ENCODE measurements at places on chromosomes 4 and X.

GRCh38 chrX:49147936-49148335 is 14.6 kb upstream of the MAGIX start:
- DNase-seq: no peak

GRCh38 chr4:103197765-103198110 is 405 bp downstream of the CENPE start:
- no peak for DNase-seq

GRCh38 chr4:38390969-38391545 is 272.9 kb upstream of the KLF3 start:
- DNase-seq: no peak

DNA sequence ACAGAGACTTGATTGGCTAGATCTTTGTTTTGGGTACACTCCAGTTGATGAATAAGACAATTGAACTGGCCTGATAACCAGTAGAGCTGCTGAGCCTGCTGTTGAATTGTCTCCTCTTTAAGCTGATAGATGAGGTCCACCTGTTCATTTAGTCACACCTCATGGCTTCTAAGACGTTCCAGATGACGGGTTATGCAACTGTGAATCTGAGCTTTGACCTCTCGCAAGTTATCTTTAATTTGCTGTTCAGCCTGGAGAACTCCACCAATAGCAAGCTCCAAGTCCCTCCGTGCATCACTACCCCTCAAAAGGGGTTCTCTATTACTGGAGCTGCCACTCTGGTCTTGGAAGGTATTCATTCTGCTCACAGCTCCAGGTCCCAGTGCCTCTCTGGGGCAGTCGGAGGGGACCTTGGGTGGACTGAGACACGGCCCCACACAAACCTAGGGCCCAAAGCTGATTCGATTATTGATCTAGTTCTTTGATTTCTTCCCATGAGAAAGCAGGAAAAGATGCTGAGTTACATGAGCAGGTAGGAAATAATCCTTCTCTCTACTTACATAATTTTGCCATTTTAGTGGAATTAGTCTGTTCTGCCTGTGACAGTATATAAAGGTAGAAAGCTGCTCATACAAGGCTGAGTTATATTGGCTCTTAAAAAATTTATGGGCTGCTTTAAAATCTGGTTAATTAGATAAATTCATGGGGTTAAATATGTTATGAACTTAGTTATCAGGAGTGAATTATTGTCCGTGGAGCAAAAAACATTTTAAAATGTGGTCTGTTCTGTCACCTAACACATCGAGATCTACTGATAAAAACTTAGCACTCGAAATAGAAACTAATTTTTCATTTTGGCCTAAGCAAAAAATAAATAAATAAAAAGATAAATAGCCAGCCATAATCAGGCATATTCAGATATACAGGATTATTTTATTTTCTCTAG is 6.8 kb downstream of the MMAA start:
- no peak for DNase-seq

DNA sequence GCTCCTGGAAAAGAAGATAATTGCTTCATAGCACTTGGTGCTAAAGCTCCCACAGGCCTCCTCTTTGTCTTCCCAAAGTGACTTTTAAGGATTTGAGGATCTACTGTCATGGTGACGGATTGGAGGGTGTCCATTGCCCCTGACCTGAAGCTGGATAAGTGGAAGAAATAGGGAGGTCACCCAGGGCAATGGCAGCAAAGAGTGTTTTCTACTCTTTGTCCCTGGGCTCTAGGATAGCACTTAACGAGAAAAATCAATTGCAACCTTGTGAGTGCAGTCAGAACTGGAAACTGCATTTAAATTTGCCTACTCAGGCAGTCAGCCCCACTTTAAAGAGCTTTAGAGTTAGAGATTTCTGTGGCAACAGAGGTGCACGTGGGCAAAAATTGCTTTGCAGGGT is 43.7 kb upstream of the XK start:
- no peak for DNase-seq

GRCh38 chrX:100745205-100745604 is 13.3 kb upstream of the SYTL4 start:
- no peak for DNase-seq

GRCh38 chrX:9983441-9983840 is 16.3 kb downstream of the CLDN34 start:
- DNase-seq: no peak

GRCh38 chr4:182770996-182771514 is 146.1 kb downstream of the DCTD start:
- DNase-seq: no peak

- no peak for DNase-seq
Observed at GRCh38 chr4:123986268-123986798, 589.7 kb downstream of the SPRY1 start.

GRCh38 chr4:120517966-120518365 is 404.6 kb downstream of the PRDM5 start:
- no peak for DNase-seq

DNA sequence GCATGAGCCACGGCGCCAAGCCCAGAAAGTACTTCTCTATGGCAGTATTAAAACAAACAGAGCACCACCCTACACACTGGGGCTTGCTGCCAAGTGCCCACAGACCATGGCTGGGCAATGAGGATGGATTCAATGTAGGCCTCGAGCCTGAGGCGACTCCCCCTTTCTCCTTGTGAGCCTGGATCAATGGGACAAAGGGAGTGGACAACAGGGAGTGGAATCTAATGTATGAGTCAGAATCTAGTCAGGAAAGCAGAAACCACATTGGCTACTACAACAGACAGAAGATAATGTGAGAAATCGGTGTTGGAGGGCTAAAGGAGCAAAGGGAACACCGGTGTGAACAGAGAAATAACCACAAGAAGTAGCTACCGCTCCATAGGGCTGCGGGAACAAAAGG is 37.7 kb upstream of the OCIAD2 start:
- DNase-seq: no peak

DNA sequence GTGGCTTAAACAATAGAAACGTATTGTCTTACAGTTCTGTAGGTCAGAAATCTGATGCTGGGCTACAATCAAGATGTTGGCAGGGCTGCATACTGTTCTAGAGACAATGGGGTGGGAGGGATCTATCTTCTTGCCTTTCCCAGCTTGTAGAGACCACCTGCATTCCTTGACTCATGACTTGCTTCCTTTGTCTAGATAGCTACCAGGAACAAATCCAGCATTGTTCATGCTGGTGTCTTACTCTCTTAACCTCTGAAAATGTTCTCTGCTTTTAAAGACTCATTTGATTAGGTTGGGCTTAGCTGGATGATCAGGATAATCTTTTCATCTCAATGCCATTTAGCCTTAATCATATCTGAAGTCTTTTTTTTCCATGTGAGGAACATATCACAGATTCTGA is 169.0 kb downstream of the ZNF330 start:
- no peak for DNase-seq

DNA sequence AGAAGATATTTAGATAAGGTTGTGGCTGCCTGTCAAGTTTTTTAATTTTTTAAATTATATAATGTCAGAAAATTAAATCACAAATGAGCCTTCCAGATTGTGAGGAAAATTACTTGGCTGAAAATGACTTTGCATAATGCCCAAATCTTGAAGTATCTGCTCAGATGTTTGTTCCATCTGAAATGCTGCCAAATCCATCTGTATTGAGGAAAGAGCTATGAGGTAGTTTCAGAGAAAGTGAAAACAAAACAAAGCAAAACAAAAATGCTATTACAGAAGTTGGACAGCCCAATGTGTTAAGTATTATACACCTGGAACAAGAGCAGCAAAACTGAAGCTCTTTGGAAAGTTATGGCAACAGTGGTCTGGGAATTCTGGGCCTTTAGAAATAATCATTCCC is 23.3 kb upstream of the GUCY1B1 start:
- DNase-seq: no peak

DNA sequence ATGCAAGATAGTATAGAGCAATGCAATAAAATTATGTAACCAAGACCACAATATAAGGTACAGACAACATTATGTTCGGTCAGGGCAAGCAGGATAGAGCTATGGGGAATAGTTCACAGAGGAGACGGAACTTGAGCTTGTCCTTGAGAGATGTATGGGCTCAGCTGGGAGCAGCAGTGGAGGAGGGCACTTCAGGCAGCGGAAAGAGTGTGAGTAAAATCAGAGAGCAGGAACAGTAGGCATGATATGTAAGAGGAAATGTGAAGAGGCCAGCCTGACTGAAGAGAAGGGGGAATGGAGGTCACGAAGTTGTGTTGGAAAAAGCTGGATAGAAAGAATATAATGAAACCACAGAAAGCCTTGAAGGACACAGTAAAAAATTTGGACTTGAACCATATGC is 217.2 kb upstream of the NOCT start:
- DNase-seq: no peak

DNA sequence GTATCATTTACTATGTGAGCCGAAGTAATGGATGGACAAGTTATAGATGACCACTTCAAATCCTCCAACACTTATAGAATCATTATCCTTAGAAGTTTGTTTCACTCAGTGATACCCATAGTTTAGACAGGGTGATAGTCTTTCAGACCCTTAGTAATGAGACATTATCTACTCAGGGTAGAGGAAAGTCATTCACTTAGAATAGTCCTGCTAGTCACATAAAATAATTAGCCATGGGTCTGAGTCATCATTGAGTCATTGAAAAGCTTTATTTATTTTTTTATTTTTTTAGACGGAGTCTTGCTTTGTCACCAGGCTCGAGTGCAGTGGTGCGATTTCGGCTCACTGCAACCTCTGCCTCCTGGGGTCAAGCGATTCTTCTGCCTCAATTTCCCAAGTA is 321.7 kb upstream of the FSTL5 start:
- no peak for DNase-seq

- DNase-seq: no peak
Observed at GRCh38 chr4:23770011-23770410, 119.8 kb downstream of the PPARGC1A start.

DNA sequence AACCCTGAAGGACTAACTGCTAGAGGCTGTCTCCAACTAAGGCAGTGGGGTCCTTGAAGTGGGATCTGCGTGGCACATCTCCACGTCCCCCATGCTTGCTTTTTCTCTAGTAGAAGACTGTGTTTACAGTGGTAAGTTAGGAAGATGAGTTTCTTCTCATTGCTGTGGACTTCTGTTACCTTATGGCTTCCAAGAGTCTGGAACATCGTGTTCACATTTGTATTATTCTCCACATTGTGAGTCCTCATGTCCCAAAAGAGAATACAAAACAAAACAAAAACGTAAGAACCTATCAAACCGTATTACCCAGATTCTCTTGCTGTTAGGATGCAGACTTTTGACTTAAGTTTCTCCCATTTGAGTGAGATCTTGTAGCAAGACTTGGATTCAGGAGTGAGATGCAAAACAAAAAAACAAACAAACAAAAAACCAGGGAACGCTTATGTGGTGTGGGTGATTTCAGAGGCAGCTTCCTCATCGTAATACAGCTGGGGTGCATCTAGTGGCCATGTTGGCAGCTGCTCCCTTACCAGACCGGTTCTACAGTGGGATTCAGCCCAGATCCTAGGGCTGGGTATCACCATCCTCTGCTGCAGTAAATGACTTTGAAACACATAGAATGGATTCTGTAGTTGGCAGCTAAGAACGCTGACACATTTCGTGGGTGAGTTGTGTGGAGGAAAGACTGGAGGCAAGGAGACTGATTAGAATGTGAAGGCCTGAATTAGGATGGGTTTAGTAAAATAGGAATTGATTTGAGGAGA is 41.3 kb downstream of the TMEM131L start:
- no peak for DNase-seq

GRCh38 chr4:31788676-31789075 is 1068.5 kb downstream of the PCDH7 start:
- no peak for DNase-seq

DNA sequence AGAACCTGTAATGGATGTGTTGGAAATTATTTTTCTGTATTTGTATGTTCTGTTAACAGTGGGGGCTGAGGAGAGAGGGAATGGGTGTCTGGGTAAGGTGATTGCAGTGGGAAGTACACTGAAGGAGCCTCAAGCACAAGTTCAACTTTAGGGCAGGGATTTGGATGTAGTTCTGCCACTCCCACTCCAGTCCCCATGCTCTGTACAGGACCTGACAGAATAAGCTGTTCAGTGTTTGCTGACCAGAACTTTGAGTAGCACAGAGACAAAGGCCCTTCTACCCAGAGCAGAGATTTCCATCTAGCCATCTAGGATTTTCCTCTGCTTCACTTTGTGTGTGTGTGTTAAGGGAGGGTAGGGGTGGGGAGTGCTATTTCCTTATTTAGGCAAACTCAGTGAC is 49.2 kb downstream of the VSIG4 start:
- DNase-seq: no peak

DNA sequence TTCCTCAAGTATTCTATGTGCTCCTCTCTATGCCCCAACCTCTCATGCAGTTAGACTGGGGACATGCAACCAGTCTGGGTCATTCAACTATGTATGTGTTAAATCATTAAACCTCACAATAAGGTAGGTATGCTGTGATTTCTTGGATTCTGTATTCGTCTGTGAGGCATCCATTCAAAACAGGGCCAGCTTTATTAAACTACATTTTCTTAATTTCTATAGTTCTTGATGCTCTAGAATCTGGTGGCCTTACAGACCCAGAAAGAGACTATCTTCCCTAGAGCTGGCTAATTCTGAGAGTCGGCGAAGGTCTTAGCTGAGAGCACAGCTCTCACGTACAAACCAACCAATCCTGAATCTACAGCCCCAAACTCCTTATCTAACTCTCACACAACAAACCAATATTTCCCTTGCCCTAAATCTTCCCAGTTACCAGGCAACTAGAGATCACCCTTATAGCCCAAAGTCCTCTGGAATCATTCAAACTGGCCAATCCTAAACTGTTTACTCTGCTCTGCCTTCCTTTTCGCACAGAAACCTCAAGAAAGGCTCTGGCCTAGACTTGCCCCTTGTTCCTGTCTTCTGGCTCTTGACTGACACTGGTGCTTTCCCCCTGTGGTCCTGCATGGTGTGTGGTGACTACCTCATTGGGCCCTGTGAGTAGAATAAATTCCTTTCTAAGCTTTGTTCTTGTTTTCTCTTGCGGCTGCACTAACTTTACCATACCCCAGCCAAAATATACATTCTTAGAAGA is 203.5 kb upstream of the TET2 start:
- no peak for DNase-seq

- no peak for DNase-seq
Observed at GRCh38 chr4:102575369-102576129, 74.4 kb downstream of the NFKB1 start.

GRCh38 chrX:121598356-121598755 is 550.9 kb downstream of the GLUD2 start:
- DNase-seq: no peak

DNA sequence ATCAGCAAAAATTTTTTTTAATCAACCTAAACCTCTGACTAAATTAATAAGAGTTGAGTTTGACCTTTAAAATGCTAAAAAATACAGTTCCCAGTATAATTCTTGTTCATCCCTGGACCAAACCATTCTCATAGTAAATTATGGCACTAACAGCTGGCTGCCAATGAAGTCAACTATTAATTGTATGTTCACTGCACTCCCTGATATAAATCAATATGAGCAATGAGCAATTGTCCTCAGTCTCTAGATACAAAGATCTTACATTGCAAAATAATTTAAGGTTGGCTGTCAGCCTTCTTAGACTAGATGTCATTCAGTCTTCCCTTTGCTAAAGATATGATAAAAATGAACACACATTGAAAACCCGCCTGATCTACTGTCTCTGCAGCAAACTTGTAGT is 39.3 kb downstream of the NKX6-1 start:
- DNase-seq: no peak
